ENCODE measurements at places on chromosomes 11 and 22. TPM values are rescaled to one million over a fixed set of nuclear protein-coding genes. Genes with fewer than 3 reads are reported as not detected.

LIF gene
- total RNA-seq = 46.1 TPM

GPHA2 gene
- total RNA-seq = not detected

ZP1 gene
- total RNA-seq = 0.98 TPM

SLC22A25 gene
- not detected for total RNA-seq

MS4A4E gene
- total RNA-seq = not detected

PHOX2A gene
- total RNA-seq = not detected

OR52K2 gene
- total RNA-seq = not detected

PKDREJ gene
- under 0.01 TPM for total RNA-seq

SAA4 gene
- total RNA-seq = not detected

OR52M1 gene
- not detected for total RNA-seq

TRIM34 gene
- total RNA-seq = 14.9 TPM

KRTAP5-10 gene
- total RNA-seq = not detected

KLHL35 gene
- 4.6 TPM for total RNA-seq

BDNF gene
- 44.0 TPM for total RNA-seq

WNT7B gene
- total RNA-seq = not detected

PNPLA3 gene
- total RNA-seq = 5.5 TPM

SLC5A12 gene
- not detected for total RNA-seq

ANO9 gene
- total RNA-seq = not detected

MS4A7 gene
- total RNA-seq = not detected

CASP12 gene
- total RNA-seq = not detected

ADORA2A gene
- total RNA-seq = 1.6 TPM

SLC1A2 gene
- 1.9 TPM for total RNA-seq

FIBIN gene
- 28.8 TPM for total RNA-seq

LMNTD2 gene
- total RNA-seq = 0.73 TPM

MAPK8IP2 gene
- 0.07 TPM for total RNA-seq

FAM89B gene
- total RNA-seq = 23.5 TPM

TMPRSS4 gene
- not detected for total RNA-seq

ASPHD2 gene
- 2.1 TPM for total RNA-seq

OR52N4 gene
- not detected for total RNA-seq

MRGPRF gene
- total RNA-seq = 65.7 TPM

SLCO2B1 gene
- total RNA-seq = 0.03 TPM

GLYAT gene
- not detected for total RNA-seq

OR52E1 gene
- not detected for total RNA-seq

TMPRSS13 gene
- total RNA-seq = not detected

RCN1 gene
- 309 TPM for total RNA-seq

ACER3 gene
- total RNA-seq = 7.8 TPM

HEPN1 gene
- total RNA-seq = not detected

VPS51 gene
- 218 TPM for total RNA-seq

ME3 gene
- 40.7 TPM for total RNA-seq

TECTA gene
- 0.43 TPM for total RNA-seq

MYRF gene
- total RNA-seq = 1.0 TPM

DBX1 gene
- total RNA-seq = not detected

TMEM121B gene
- total RNA-seq = 0.20 TPM

YPEL1 gene
- total RNA-seq = 1.2 TPM

OSBP2 gene
- 2.4 TPM for total RNA-seq

KCNK4 gene
- total RNA-seq = 0.20 TPM
